ENCODE measurements at places on chromosomes 5 and 9.

GRCh38 chr5:111968459-111968858 lies 211.5 kb upstream of the NREP start:
- peak; percentile 91 for DNase-seq

- no peak for DNase-seq
These were observed 25.6 kb downstream of the ANXA2R start for GRCh38 chr5:43014522-43014921.

DNA sequence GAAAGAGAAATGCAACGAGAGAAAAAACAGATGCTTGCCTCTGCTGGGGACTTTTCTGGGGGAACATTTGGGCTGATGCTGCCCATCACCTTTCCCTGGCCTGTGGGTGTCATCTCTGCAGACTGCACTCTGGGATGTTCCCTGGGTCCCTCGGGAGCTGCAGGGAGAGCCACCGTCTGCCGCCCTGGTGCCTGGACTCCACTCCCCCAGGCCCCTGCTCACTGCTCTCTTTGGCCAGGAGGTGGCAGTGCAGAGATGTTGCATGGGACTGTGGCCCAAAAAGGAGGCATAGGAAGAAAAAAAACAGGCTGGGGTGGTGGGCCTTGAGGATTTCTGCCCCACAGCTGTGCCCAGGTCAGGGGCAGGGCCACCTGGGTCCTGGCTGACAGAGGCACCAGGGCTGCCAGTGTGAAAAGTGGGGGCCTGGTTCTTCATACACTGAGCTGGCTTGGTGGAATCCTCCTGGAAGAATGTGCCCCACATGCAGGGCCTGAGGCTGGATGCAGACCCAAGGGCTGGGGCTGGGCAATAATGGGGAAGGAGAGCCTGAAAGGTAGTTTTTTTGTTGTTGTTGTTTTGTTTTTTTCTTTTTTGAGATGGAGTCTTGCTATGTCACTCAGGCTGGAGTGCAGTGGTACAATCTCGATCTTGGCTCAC lies 353.6 kb downstream of the SLIT3 start:
- DNase-seq, result peak; percentile 40

- no peak for DNase-seq
These were observed 3.6 kb downstream of the CACFD1 start for GRCh38 chr9:133463234-133463863.

DNA sequence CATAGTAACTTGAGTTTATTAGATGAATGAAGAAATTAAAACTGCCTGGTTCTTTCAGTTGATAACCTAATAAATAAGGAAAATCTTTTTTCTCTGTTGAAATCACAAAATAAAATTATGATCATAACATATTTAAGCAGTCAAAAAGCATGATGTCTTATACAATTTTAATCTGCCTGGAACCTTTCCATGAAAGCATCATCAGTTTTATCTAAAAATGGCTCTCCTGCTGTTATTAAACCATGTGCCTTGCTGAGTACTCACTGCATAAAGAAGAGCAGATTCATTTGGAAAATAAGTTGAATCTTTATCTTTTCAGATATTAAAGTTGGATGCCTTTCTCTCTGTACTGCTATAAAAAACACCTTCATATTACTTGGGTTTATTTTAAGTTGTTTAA lies 148.8 kb downstream of the SLC24A2 start:
- no peak for DNase-seq

GRCh38 chr5:78243639-78244038 lies 50.9 kb downstream of the AP3B1 start:
- peak; percentile 51 for DNase-seq

DNA sequence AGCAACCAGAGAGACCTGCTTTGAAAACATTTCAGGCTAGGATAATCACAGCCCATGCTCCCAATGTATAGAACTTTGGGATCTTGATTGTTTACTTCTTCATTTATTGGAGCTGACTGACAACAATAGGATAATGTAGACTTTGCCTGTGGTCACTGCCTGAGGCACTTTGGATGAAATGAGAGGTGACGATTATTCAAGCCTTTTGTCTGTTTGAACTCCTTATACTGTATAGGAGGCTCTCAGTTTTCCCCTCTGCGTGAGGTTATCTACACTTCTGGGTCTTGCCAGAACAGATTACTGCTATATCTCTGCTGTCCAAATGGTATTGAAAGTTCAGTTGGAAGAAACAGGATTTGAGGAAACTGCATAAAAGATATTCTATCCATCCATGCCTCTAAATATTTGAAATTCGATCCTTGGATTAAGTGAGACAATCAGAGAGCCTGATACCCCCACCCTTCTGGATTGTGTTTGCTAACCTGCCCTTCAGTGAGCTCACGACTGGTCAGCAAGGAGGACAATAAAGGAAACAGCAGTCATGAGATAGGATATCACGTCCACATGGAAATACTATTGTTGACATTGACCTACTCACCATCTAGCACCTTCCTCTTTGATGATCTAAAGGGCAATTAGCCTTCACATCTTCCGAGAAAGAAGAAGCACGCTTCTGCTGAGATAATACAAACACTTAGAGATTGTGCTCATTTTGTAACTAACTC lies 98.1 kb downstream of the DOCK8 start:
- DNase-seq, result no peak

GRCh38 chr5:7828269-7828668 lies 22.7 kb downstream of the CFAP90 start:
- DNase-seq, result no peak

- DNase-seq, result no peak
These were observed 85.6 kb downstream of the DAB2IP start for GRCh38 chr9:121736934-121737462.

GRCh38 chr9:36306471-36307306 lies 48.4 kb upstream of the GNE start:
- no peak for DNase-seq

DNA sequence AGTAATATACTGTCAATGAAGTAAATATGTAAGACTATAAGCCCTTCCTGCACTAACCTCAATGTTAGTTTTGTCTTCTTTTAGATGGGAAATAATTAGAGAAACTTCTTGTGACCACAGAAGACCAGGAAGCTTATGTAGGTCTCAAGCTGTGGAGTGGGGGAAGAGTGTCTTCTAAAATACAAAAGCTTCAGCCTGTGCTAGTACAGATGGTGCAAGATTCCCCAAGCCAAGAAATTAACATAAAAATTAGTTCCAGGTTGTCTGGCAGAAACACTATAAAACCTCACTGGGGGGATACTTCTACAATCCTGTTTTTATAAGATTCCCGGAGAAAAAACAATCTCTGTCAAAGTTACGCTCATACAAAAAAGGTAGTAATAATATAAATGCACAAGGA lies 103.6 kb downstream of the FNBP1 start:
- DNase-seq, result peak; percentile 73

GRCh38 chr5:33476992-33477391 lies 36.2 kb downstream of the TARS1 start:
- DNase-seq, result no peak
